Cardiac fibroblast (primary cell): ENCODE measurements at places on chromosomes 2 and 18.
A peak's percentile ranks its signal among the peaks of the same experiment; 100 is the strongest.

DNA sequence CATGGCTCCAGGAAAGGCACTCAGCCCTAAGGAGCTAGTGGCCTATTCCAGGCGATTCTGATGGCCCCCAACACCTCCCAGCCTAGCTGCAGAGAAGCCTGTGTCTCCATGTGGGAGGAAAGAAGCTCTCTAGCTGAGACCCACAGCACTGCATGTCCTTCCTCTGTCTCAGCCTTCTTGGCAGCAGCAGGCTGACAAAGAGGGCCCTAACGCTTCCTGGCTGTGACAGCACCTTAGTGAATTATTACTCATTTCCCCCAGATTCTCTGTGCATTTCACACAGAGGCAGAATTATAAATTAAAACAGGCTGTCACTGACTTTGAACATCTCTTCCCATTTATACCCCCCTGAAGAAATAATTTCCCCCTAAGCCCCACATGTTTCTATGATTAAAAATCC is 206.8 kb downstream of the CLIP4 start:
- peak; percentile 10 for DNase-seq

DNA sequence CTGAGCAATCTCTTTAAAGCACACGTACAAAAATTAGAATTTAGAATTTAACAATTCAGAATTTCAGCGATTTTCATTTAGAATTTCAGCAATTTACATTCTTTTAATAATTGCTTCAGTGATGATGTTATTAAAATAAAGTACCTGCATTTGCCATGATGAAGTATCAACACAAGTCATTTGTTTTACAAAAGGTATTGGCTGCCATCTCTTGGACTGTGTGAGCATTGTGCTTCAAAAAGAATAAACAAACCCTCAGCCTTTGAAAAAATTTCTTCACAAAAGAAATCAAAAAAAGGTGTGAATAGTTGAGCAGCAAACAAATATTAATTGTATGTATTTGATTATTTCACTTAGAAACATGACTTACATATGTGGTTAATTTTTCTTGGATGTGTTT is 27.1 kb upstream of the ZC3H15 start:
- peak; percentile 44 for DNase-seq

- peak; percentile 70 for DNase-seq
Observed at GRCh38 chr2:120703330-120703994, 32.2 kb upstream of the GLI2 start.

- peak; percentile 47 for DNase-seq
Observed at GRCh38 chr2:27888790-27889189, 1.4 kb downstream of the RBKS start.

GRCh38 chr2:200509235-200509611 is 645 bp downstream of the KCTD18 start:
- peak; percentile 17 for DNase-seq

GRCh38 chr2:206804326-206804725 is 38.9 kb downstream of the FASTKD2 start:
- DNase-seq = no peak

GRCh38 chr2:147792966-147793617 is 51.7 kb upstream of the ACVR2A start:
- DNase-seq = peak; percentile 51

DNA sequence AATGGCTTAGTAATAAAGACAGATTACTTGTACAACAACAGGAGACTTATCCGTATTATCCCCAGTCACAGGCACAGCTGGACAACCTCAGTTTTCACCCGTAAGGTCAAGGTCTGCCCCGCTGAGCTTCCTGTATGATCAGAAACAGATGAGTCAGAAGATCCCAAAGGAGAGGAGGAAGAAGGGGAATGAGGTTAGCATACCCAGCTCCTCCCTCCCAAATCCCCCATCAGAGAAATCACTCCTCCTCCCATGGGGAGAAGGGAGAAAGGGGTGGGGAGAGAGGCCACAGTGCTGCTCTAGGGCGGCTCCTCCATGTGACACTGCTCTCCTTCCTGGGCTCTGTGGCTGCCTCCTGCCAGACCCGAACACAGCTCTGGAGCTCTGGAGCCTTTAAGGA is 53.8 kb upstream of the SPTBN1 start:
- DNase-seq = peak; percentile 88

- DNase-seq = peak; percentile 81
Observed at GRCh38 chr2:188519136-188519535, 227.5 kb downstream of the GULP1 start.

DNA sequence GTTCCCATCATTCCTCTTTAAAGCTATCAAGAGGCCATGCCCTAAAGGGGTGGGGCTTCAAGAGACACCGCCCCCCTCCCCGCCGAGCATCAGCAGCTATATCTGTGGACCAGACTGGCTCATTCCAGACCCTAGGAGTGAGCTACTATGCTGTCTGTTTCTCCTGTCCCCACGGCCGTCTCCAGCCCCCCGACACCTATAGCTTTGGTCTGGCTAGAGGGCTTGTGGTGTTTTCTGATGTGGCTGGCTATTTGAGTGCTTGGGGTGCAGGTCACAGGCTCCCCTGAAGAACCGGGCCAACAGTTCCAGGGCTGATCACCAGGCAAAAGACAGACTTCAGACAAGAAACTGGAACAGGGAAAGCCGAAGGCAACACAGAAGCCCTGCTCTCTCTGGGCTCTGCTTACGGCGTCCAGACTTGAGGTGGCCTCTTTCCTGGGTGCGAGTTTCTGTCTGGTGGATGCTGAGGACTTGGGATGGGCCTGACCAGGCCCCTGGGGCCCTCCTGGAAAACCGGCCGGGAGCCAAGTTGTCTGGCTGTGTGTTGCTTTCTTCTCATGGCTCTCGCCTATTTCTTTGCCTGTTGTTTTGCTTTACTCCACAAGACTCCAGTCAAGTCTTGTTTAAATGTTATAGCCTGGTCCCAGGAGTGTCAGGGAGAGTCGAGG is 83.6 kb downstream of the KLHL29 start:
- DNase-seq = no peak

DNA sequence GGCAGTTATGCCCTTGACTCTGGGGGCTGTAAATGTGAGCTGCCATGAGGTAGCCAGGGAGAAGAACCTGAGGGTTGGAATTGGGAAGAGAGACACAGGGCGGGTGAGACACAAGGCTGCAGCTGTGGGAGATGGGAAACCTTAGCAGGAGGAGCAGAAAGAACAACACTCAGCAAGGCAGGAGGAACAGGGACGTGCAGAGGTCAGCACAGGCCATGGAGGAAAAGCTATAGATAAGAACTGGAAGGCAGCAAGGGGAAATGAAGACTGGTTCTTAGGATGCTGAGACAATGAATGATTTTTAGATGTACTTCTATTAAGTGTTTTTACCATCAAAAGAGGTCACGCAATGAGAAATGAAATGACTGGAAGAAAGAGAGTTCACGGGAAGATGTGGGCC is 80.2 kb downstream of the USP40 start:
- peak; percentile 22 for DNase-seq

- DNase-seq = no peak
Observed at GRCh38 chr2:97645112-97645694, 659 bp upstream of the COX5B start.

GRCh38 chr18:41436772-41437171 is 518.3 kb upstream of the PIK3C3 start:
- DNase-seq = no peak
